ENCODE measurements at places on chromosomes 16 and 17.

GRCh38 chr17:55440391-55440790 is 18.8 kb upstream of the MMD start:
- no peak for DNase-seq

GRCh38 chr16:35319536-35320192 is 1860.3 kb downstream of the TP53TG3F start:
- DNase-seq: no peak

DNA sequence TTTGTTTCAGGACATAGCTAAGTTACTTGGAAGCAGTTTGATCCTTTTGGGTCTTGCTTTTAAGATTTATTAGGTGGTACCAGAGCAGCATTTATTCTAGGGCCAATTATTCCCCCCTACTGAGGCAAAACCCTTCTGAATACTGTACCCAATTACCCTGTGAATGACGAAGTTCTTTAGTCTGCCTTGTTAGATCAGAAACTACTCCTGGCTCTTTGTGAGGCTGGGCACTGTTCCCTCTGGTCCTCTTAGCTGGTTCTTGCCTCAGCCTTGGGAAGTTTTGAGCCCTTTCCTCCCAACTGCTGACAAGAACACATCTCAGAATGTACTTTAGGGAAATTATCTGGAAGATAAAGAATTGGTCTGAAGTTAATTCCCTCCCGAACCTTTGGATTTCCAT is 115.6 kb downstream of the CDK5R1 start:
- DNase-seq: no peak

GRCh38 chr17:67639979-67640378 is 77.8 kb upstream of the NOL11 start:
- no peak for DNase-seq

DNA sequence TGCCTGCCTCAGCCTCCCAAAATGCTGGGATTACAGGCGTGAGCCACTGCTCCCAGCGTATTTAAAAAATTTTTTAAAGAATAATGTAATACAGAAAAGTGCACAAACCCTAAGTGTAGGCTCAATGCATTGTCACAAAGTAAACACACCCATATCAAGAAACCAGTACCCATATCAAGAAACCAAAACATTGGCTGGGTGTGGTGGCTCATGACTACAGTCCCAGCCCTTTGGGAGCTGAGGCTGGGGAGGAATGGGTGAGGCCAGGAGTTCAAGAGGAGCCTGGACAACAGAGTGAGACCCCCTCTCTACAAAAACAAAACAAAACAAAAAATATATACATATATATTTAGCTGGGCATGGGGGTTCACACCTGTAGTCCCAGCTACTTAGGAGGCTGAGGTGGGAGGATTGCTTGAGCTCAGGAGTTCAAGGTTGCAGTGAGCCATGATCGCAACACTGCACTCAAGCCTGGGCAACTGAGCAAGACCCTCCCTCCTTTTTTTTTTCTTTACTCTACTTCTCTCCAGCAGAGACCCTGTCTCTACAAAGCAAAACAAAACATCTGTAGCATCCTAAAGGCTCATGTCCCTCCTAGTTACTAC is 9.3 kb upstream of the PRR14 start:
- DNase-seq: no peak

GRCh38 chr17:48439875-48440505 is 10.0 kb upstream of the SKAP1 start:
- DNase-seq: no peak

GRCh38 chr17:43021741-43022512 is at the start of gene VAT1:
Gene VAT1, minus strand, starts transcription at chr17:43022385. Its CDS starts 63 bp downstream, at chr17:43022322.
- peak; percentile 47 for DNase-seq

Data from brain pericyte (primary cell).